Activated T-helper 9 cell treated with anti-CD3 and anti-CD28 coated beads, Interleukin-2, amount 50 U/mL, for 16 hours (primary cell): ENCODE measurements at places on chromosomes 11 and 22.
A peak's percentile ranks its signal among the peaks of the same experiment; 100 is the strongest.

DNA sequence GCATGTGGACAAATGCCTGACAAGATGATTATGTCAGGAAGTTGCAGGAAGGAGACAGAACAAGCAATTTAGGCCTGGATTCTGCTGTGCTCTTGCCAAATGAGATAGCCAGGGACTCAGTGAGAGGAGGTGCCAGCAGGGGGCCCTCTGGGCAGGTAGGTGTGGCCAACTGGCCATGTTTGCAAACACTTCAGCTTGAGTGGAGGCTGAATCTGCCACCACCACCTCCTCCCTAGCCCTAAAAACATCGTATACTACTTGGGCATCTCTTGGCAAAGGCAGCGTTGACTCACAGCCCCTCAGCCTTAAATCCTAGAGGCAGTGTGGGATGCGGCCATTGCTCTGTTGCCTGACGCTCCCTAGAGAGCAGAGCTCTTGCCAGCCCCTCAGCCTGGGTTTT, 95.1 kb upstream of the PLET1 start:
- no peak for DNase-seq

GRCh38 chr11:71448257-71449171, at the start of gene DHCR7:
Gene DHCR7 (minus strand): TSS chr11:71448393. CDS start chr11:71444952, 3,441 bp downstream.
- peak; percentile 91 for DNase-seq

DNA sequence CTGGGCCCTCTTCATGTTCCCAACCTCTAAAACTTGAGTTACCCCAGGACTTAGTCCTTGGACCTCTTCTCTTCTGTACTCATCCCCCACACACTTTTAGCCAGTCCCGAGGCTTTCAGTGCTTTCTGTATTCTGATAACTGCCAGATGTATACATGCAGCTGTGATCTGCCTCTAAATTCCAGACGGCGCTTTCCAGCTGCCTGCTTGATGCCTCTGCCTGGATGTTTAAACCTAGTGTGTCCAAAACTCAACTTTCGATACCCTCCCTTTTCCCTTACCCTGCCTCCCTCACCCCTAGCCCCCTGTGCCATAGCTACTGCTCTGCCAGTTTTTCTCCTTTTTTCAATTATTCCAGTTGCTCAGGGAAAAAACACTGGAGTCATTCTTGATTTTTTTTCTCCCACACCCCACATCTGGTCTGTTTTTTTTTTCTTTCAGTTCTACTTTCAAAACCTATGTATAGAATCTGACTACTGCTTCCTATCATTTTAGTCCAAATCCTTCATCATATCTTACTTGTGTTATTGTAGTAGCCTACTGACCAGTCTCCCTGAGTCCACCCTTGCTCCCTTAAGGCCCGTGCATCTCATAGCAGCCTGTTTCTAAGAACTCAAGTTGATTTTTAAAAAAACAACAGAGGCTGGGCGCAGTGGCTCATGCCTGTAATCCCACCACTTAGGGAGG, 32.9 kb upstream of the TECTA start:
- no peak for DNase-seq

DNA sequence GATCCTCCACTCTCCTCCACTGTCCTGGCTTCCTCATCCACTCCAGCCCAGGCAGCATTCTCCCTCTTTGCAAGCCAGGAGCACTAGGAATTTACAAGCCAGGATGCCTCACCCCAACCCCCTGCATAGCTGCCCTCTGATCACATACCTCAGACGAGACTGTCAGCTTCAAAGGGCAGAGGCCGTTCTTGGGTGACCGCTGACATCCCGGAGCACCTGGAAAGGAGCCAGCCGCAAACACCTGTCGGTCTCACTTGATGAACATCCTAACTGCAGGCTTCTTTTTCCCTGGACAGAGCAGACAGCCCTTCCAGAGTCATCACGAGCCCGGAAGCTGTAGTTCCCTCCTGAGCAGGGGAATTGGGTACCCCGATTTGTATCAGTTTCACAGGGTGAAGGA, 451.3 kb upstream of the B3GAT1 start:
- DNase-seq, result no peak

DNA sequence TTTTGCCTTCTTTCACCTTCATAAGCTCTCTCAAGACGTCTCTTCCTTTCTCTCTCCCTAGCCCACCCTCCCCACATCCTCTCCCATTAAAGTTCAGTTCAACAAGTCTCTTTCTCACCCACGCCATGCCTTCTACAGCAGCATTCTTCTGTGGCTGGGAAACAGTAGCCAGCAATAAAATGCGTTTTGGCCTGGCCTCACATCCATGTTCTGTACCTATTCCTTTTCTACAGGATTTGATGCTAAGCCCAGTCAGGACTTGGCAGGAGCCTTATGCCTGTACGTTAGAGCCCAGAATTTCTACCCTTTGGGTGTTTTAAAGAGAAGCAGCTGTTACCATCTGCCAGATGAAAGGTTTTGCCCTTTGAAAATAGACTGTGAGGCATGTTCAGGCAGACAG, 7.1 kb upstream of the CD44 start:
- no peak for DNase-seq

GRCh38 chr11:124627546-124627945, 4.9 kb downstream of the TBRG1 start:
- DNase-seq, result no peak

DNA sequence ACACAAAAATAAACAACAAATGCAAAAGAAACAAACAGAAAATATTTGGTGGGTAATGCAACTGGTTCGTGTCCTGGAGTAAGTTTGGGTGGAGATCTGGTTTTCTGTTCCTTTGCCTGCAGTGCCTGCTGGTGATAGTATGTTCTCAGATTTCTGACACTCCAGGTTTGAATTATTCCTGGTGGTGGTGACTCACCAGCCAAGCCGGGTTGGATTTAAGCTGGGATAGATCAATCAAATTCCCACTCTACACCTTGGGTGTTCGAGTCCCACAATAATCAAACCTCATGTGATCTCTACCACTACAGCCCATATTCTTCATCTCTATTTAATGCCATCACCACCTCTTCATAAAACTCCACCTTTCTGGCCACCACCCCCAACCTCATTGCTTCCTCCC, 421.8 kb downstream of the NTM start:
- no peak for DNase-seq

DNA sequence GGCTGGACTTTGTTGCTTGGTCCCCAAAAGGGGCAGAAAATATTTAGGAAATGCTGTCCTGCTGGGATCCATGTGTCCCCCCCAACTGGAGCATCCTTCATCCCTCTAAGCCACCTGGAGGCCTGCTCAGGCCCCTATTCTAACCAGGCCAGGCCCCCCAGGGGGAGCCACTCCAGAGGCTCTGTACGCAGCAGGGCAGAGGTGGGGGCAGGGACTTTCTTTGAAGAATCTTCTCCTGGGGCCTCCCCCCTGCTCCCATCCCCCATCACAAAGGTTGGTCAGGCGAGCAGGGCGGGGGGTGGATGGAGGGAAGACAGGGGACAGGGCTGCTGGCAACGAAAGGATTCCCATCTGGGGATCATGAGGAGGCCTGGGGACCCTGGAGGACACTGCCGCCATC, 170.8 kb downstream of the MN1 start:
- no peak for DNase-seq

GRCh38 chr11:127108838-127109237, 108.3 kb upstream of the KIRREL3 start:
- no peak for DNase-seq

DNA sequence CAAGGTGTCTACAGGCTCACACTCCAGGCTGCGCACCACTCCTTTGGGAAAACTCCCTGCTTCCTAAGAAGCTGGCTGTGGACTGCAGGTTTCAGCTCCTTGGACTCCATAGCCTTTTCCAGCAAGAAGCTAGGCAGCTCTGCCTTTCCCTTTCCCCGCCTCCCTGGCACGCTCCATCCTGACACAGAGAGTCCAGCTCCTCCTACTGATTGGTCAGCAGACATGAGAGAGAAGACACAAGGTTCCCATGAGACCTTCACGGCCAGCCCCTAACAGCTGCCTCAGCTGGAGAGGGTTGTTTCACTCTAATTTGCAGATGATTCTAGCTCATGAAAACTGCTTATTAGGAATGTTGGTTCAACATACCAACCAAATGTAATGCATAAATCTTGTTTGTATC, 27.6 kb downstream of the TENM4 start:
- no peak for DNase-seq

DNA sequence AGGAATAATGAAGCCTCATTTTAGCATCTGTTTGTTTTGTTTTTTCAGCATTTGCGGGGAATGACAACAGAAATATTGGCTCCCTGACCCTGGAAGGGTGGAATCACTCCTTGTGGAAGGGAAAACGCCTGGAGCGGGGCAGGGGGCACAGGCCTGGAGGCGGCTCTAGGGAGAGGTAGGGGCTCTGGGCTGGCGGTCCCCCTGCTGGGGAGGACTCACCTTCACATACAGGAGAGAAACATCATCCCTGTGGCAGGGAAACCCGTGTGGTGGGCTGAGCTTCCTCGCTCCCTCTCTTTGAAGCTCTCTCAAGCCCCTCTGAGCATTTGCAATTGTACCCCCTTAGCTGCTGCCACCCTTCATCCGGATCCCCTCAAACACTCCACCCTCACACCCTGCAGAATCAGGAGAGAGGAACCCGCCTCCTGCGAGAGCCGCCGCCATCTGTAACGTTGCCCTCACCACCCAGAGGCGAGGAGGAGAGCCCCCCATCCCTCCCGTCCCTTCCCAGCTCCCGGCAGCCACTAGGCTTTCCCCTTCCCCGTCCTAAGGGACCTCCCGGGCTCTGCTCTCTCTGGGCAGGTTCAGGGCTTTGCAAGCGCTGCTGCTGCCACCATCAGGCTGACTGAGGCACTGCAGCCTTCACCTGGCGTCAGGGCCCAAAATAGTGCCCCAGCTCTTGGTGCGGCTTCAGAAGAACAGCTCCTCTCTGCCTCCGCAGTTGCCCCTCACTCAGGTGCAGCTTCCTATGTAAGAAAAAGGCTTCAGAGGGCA, 10.4 kb downstream of the KIRREL3 start:
- peak; percentile 6 for DNase-seq
